ENCODE measurements at places on chromosomes 7 and 10.

DNA sequence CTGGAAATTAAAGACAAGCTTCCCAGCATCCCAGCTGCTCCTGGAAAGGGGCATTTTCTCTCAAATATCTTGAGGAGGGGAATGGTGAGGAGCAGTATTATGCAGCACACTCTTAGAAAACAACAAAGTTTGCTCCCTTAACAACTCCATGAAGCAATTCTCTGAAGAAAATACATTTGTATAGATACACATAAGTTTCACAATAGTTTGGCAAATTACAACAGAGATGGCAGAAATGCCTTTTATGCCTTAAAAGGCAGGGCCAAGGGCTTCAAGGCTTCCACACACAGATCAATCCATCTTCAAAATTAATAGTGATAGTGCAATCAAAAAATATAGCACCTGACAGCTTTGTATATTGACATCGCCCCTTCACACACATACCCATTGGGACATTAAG, 12.2 kb downstream of the DGKI start:
- no peak for DNase-seq

GRCh38 chr7:146660839-146661238, 544.2 kb downstream of the CNTNAP2 start:
- DNase-seq: no peak

GRCh38 chr7:129356176-129356575, 78.1 kb upstream of the STRIP2 start:
- DNase-seq: no peak

DNA sequence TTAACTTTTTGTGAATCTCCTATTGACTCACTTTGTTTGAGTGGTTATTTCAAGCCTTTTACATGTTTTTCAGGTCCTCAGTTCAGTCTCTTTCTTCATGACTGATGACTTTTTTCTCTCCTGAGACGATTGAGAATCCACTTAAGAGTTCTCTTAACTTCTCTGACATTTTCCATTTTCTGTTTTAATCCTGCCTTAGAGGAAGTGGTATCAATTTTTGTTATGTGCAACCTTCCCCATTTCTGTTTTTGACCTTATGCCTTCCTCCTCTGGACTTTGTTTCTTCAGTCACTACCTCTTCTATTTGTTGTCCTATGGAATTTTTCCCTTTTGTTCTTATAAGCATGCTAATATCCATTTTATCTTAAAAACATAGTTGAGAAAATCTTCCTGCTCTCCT, 2.4 kb downstream of the PSMC2 start:
- no peak for DNase-seq

DNA sequence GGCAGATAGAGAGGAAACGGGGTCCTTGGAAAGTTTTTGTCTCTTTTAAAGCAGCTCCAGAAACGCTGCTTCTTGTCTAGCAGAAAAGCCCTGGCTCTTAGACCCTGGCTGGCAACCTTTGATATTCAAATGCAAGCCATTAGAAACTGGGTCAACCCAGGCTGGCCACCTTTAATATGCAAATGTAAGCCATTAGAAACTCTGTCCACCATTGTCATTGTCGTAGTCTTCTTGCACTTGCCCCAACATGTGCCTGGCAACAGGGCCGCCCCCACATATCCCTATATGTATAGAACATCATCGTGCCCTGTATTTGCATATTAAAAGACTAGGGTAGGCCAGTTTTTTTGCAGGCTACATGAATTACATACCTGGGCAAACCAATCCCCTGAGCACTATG, 621.3 kb upstream of the DPP6 start:
- no peak for DNase-seq

GRCh38 chr10:62726142-62726541, 78.4 kb upstream of the ADO start:
- DNase-seq: no peak

DNA sequence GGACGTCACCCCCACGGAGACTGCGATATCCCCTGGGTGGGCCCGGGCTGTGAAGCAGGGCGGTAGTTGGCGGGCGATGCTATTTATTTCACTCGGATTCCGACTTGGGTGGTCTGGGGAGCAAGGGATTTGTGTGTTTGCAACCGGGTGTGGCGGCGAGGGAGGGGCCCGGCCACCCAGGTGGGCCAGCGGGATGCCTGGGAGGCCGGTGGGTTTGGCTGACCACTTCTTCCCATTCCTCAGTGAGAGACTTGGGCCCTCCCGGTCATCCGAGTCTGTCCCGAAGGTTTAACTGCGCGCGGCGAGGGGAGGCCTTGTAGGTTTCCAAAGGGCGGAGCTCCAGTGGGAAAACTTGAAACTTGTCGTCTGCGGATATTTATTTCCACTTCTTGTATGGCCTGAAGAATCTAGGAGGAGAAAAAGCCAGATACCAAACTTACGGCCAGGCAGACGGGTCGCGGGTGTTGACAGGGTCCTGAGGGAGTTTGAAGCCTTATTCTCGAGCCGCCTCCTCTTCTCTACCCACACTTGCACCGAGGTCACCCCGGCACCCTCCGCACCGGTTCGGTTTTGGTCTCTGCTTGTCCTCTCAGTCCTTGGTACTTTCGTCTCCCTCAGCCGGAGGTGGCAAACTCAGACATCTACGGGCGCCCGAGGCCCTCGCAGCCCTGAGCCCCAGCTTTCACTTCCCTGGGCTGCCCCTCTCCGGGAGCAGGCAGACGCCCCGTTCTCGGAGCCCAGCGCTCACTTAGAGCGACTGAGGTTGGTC, 17.9 kb downstream of the ZNF316 start:
- DNase-seq: no peak

- no peak for DNase-seq
These were observed 79.6 kb downstream of the INPP5A start for GRCh38 chr10:132616996-132617736.
